ENCODE measurements at places on chromosomes 6 and 20.

GRCh38 chr20:42041000-42041565 lies 422.9 kb upstream of the CHD6 start:
- DNase-seq = no peak

DNA sequence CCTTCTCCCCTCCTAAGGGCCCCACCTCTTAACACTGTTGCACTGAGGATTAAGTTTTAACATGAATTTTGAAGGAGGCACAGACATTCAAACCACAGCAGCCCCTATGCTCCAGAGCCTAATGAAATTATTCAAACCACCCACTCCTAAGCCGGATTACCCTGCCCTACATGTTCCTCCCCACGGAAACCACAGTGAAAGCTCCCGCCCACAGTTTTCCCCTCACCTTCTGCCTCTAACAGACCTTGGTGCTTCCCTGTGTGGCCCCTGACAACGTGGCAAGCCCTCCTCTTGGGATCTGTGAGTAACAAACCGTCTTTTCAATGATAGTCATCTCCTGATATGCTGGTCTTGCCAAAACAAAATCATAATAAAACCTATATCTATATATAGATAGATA lies 74.8 kb downstream of the RIN2 start:
- DNase-seq = no peak

- no peak for DNase-seq
These were observed 26.9 kb downstream of the RRAGD start for GRCh38 chr6:89385156-89385667.

DNA sequence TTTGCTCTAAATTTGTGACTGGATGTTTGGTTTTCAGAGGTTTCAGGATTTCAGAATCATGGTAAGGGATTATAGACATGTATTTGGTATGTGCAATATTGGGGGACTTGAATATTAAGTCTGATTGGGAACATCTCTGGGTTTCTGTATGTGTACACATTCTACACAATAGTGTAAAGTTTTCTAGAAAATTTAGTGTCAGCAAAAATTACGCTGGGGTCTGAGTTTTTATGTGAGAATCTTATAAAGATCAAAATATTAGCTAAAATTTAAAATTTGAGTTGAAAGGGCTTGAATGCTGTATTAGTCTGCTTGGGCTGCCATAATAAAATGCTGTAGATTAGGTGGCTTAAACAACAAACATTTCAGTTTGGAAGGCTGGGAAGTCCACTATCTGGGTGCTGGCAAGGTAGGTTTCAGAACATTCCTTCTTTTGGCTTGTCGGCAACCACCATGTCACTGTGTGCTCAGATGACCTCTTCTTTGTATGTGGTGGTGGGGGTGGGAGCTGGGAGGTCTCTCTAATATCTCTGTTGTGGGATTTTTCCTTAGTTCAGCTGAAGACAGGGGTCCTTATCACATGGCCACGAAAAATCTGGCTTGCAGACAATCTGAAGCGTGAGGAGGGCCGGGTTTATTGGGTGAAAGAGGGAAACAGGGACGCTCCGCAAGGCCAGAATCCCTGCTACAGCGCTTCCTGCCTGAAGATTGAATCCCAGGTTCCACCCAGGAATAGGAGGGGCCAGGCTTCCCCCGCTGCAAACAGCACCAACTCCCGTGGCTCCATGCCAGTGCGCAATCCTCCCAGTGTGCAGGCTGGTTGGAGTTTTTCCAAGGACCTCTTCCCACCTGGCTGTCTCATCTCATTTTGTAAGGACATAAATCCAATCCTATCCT lies 299.7 kb downstream of the PLCB1 start:
- peak; percentile 94 for DNase-seq

- DNase-seq = no peak
These were observed 6.0 kb upstream of the FILIP1 start for GRCh38 chr6:75499640-75500039.

DNA sequence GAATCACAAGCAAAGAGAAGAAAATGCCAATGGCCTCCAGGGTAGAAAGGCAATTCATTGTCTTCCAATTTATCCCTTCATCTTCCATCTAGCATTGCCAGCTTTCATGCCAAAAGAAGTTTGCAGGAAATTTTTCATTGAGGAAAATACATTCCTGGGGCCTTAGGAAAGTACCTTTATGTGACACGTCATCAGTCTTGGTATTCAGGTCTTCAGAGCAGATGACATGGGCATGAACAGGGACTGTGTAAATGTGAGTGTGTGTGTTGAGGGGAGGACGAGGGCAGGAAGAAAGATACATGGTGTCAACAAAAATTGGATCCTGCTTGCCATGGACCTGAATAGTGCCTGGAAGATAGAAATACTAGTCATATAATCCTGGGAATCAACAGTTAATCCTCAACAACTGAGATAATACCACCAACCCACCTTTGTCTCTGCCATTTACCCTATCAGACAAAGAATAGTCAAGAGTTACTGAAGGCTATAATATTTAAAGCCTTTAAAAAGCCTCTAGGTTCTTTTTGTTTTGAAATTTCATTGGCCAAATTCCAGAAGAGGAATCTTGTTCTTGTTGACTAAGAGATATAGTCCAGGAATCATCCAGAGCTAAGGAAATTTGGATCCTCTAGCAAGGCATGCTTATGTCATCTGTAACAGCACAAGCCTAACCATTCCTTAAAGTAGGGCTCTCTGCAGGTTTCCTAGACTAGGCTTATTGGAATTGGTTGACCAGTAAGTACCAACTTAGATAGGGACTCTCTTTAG lies 405.8 kb upstream of the SASH1 start:
- no peak for DNase-seq

- no peak for DNase-seq
These were observed 12.8 kb downstream of the BHLHE23 start for GRCh38 chr20:62993856-62994494.

- DNase-seq = no peak
These were observed 365.6 kb downstream of the FARS2 start for GRCh38 chr6:5626727-5627426.

DNA sequence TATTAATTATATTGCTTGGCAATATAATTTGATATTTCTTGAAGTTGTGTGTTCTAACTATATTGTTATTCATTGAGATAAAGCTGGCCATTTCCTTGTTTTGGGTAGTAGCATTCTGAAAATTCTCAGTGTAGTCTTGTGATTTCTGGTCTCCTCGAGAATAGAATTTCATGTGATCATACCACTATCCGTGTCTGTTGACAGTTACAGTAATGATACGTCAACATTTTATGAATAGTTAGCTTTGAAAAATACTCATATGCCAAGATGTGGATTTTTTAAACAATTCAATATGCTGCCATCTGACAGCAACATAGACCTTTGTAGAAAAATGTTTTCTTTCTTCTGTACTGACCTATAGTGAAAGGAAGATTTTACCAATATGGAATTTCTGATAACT lies 723.7 kb upstream of the SLC35B3 start:
- DNase-seq = no peak

- DNase-seq = no peak
These were observed 73.0 kb upstream of the HMGN3 start for GRCh38 chr6:79307321-79308036.

- no peak for DNase-seq
These were observed 49.1 kb downstream of the MAP3K7 start for GRCh38 chr6:90537723-90538258.

DNA sequence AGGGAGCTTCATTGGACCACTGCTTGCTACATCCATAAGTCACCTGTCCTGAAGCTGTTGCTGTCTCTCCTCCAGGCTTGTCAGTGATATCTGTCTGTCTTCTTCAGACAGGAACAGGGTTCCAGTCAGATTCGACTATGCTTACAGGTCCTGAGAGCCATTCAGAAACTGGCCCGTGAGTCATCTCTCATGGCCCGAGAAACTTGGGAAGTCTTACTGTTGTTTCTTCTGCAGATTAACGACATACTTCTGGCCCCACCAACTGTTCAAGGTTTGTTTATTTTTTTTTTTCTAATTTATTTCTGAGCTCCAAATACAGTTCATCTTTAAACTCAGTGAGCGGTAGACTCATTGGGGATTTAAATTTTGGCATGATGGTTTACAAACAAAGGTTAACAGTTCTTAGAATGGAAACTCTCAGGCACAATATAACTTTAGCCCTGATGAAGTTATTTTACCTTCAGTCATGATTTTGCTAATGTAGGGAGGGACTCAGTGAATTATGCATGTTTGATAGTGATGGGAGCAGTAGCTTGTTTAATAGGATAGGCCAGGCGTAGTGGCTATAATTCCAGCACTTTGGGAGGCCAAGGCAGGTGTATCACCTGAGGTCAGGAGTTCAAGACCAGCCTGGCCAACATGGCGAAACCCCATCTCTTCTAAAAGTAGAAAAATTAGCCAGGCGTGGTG lies 24.7 kb downstream of the RALGAPB start:
- no peak for DNase-seq

DNA sequence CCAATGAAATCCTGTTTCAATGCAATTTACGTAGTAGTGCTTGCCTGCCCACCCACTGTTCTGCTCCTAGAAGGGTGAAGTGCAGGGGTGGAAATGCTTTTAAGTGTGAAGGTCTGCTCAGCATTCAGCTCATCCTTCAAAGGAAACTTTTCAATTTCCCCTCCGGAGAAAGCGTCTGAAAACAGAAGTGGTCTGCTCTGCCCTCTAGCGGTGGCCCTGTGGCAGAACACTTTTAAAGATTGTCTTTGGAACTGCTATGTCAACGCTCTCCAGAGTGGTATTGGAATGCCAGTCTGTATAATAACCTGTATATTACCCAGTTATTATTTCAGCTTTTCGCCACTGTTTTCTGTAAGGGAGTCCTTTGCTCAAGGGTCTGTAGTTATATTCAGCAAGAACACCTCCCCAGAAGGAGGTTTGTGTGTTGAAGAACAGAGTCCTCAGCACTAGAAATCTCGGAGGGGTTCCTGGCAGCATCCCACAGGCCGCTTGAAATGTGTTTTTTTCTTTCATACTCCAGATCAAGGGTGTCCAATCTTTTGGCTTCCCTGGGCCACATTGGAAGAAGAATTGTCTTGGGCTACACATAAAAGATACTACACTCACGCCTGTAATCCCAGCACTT lies 63.1 kb upstream of the KLHL31 start:
- peak; percentile 3 for DNase-seq

DNA sequence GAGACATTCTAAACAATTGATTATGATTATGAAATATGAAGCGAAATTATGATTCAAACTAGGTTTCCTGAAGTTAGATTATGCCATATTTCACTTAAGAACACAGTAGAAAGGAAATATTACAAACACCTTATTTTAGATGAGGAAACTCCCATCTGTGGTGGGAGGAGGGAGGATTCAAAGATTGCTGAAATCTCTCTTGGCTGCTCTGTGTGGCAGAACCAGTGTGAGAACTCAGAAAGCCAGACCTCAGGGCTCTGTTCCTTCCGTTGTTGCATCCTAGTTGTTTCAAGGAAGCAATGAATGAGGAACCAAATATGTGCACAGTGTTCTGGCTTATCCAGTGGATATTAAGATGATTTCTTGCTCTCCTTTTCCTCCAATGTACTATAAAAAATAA lies 2.1 kb downstream of the TAAR5 start:
- no peak for DNase-seq

- DNase-seq = no peak
These were observed 17.6 kb downstream of the CD109 start for GRCh38 chr6:73713426-73714147.

DNA sequence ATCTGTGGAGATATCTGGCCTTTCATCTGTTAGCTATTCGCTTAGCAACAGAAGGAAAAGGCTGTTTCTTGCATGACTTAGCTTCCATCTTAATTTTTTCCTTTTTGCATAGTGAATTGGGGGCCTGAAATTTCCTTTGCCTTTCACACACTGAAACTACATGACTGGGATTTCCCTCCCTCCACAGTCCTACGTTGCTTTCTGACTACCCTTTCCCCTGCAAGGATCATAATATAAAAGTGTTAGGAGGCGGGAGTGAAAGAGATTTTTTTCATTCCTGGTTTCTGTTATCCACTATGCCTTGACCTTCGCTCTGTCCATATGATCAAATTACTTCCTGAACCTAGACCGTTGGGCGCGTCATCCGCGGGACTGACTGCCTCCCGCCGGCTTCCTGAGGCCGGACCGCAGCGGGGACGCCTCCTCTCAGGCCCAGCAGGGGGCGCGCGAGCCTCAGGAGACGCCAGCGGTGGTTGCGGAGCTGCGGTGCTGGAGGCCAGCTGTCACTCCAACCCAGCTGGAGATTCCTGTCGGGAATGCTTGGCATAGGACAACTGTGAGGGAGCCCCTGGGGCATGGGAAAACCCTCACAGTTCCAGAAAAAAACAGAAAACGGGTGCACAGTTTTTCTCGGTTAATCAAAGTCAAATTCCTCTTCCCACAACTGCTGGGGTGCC lies 55.6 kb downstream of the MEP1A start:
- DNase-seq = peak; percentile 27

GRCh38 chr6:106163446-106163965 lies 77.4 kb downstream of the PRDM1 start:
- DNase-seq = no peak

DNA sequence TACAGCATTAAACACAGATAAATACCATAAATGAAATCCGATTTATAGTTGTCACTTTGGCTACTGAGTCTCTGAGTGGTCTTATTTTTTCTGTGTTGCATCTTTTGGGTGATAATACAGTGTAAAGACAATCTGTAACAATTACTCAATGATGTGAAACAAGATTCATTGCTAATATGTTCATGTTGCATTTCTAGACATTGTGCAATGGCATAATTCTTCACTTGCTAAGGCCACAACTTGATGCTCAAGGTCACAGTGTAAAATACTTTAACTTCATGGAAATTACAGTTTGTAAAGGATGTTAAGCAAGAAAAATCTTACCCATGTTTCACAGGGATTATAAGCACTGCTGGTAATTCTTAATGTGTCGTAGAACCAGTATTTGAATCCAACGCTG lies 74.9 kb upstream of the SMLR1 start:
- DNase-seq = no peak

GRCh38 chr6:21999012-21999528 lies 297.8 kb downstream of the PRL start:
- DNase-seq = no peak

GRCh38 chr20:31822421-31823330 lies 3.5 kb downstream of the MYLK2 start:
- peak; percentile 92 for DNase-seq

GRCh38 chr6:5174756-5175549 lies 85.8 kb downstream of the LYRM4 start:
- no peak for DNase-seq

DNA sequence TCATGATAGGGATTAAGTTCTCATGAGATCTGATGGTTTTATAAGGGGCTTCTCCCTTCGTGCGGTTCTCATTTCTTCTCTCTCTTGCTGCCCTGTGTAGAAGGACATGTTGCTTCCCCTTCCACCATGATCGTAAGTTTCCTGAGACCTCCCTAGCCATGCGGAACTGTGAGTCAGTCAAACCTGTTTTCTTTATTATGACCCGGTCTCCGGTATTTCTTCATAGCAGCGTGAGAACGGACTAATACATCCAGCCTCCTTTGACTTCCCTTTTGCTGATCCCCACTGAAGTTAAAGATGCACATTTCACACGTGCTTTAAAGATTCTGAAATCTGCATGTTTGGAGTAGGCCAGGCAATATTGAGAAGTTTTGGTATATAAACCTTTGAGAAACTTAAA lies 543.1 kb downstream of the PRKN start:
- no peak for DNase-seq

DNA sequence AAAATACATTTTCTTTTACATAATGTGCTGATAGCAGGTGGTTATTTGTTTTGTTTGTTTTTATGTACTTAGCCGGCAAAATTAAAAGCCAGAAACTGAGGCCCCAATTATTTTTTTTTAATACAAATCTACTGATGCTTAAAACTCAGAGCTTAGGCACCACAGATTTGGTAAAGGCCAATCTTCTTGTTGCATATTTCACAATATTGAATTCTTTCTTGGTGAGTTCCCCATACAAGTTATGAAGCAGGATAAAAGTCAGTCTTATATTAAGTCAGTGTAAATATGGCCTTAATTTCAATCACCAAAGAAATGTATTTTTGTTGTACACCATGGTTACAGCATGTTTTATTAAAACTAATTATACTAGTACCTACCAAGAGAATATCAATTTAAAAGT lies 16.3 kb upstream of the ZDHHC14 start:
- DNase-seq = no peak

Measured in NCI-H1092 (cell line).